ENCODE measurements at places on chromosomes 5 and 9.

GRCh38 chr9:96317335-96317980, 15.5 kb upstream of the HSD17B3 start:
- peak; percentile 53 for DNase-seq

DNA sequence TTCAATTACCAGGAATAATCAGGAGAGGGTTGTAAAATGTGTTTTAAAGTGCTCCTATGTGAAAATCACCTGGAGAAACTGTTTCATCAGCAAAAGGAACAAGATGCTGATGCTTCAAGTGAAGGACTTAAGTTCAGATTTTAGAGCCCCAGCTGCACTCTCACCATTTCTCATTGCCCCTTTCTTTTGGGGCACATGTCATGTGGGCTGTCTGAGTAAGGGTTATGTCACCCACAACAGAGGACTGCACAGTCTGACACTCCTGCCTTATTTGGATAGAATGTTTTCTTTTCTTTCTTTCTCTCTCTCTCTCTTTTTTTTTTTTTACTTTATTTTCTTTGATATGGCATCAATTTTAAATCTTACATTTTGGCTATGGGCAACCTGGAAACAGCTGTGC, 204.1 kb upstream of the EFNA5 start:
- no peak for DNase-seq

GRCh38 chr9:78605041-78606000, 308.4 kb downstream of the PSAT1 start:
- no peak for DNase-seq

DNA sequence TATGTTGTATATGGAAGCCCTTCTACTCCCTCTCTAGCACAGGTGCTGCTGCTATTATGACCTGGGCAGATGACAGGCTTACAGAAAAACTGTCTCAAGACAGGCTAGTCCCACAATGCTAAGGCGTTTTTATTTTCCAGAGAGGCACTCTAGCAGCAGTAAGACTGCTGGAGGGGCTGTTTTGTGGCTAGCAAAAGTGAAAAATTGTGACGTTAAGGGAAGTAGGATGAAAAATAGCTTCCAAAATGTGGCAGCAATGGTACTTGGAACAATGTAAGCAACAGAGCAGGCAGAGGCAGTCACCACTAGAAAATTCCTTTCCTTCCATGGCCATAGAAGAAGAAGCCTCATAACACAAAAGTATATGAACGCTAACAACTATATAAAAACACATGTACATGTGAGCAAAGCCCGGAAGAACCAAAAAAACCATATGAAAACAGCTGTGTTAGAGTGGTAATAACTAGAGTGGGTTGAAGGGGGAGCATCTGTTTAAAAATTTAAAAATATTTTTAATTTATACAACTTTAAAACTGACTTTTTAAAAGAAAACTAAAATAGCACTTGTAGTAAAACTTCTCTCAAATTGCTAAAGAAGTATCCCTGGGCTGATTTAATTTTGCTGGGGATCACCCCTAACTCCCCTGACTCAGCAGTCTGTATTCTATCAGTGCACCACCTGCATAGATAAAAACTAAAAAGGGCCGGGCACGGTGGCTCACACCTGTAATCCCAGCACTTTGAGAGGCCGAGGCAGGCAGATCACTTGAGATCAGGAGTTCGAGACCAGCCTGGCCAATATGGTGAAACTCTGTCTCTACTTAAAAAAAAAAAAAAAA, 30.6 kb downstream of the CLINT1 start:
- no peak for DNase-seq

- DNase-seq: no peak
Measured at GRCh38 chr5:115374057-115374775, 77.8 kb upstream of the CCDC112 start.

GRCh38 chr9:91163773-91164471, 197.8 kb downstream of the AUH start:
- DNase-seq: peak; percentile 26

DNA sequence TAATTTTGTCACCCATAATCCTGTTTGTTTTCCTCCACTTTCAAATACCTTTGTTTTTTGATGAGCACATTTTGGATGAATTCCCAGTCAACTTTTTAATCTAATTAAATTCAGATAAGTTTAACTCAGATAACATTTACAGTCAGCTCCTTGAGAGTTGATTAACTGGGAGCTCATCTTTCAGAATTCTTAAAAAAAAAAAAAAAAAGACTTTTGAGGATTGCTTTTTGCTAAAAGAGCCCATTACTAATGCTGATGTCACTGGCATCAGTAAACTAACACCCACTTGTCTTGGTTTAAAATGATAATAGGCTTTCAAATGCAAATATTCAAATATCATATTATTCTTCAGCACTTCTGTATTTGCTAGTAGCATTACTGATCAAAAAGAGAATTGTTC, 47.1 kb upstream of the NFIB start:
- no peak for DNase-seq

DNA sequence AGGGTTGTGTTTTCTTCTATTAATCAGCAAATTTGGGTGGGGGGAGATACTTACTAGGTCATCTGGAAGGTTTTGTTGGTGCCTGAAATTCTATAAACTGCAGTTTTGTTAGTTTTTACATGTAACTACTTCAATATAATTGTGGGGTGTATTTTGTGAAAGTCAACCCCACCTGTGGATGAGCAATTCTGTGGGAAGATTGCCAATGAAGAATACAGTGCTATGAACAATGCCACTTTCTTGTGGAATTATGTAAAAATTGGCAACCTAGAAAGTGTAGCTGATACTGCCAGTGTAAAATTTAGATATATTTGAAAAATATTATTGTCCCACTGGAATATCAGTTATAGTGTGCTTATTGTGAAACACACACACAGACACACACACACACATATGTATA, 80.7 kb downstream of the VCAN start:
- DNase-seq: no peak

DNA sequence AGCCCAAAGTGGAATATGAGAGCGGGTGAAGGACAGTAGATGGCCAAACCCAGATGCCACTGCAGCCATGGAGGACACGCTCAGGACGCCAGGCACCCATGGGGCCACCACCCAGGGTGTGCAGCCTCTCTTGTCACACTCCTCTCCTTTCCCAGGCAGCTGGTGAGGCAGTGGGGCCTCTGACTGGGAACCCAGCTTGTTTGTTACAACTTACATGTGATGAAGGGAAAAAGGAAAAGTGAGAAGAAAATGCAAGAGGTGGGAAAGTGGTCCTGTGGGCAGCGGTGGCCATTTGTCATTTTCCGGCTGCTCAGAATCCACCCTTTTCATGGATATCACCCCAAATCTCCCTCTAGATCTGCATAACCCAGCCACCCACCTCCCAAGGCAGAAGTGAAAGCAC, 62.7 kb upstream of the UNC5A start:
- no peak for DNase-seq

DNA sequence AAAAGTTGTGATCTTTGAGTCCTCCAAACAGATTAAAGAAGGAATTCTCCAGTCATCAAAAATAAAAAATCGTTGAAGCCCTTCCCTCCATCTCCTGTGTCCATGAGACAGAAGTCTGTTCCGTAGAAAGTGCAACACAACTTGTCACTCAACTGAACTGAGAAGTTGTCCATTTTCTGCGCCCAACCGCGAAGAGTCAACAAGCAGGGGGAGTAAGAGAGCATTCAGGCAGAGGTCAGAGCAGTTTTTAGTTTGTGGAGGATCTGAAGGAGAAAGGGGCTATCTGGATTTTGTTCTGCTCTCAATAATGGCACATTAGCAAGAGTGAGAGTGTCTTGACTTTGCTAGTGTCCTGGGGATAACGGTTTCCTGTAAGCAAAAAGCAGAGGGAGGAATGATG, 303.9 kb downstream of the ICE1 start:
- DNase-seq: no peak

GRCh38 chr9:89367281-89367680, 49.0 kb downstream of the SECISBP2 start:
- DNase-seq: no peak

DNA sequence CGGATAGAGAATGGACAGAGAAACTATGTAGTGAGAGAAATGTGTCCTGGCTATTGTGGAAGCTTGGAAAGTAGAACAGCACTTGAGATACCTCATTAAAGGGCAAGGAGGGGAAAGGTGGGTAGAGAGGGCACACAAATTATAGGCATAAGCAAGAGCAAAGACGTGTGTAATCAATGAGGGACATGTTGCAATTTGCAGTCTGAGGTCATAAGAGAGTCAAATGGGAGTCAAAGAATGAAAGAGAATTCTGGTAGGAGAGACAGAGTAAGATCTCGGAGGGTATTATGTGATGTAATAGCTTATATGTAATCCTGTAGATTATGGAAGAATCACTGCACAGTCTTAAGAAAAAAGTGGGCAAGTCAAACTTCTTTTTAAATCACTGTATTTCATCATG, 312.0 kb upstream of the RGMB start:
- no peak for DNase-seq

DNA sequence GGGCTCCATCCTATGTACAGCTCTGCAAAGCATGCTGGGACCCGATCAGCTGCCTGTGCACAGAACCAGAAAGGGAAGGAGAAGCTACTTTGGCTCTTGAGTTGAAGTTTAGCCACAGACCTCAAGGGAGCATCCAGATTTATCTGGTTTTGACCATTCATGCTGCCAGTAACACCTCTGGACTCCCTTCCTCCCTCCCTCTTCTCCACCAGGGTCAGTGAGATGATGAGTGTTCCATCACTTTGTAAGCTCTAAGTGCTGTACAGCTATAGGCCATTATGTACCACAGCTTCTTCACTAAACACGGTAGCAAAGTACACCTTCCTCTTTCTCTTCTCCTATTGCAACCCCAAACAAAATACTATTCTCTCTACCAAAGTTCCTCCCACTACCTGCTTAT, 77.9 kb downstream of the GLIS3 start:
- DNase-seq: no peak

DNA sequence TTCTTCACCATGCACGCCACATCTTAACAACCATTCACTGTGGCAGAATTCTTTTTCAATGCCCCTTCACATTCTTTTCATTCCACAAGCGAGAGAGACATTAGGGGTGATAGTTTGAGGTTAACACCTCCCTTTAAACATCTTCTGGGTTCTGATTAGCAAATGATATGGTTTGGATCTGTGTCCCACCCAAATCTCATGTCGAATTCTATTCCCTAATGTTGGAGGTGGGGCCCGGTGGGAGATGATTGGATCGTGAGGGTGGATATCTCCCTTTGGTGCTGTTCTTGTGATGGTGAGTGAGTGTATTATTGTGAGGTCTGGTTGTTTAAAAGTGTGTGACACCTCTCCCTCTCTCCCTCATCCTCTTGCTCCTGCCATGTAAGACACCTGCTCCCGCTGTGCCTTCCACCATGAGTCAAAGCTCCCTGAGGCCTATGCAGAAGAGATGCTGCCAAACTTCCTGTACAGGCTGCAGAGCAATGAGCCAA, 46.1 kb upstream of the RAI14 start:
- no peak for DNase-seq

DNA sequence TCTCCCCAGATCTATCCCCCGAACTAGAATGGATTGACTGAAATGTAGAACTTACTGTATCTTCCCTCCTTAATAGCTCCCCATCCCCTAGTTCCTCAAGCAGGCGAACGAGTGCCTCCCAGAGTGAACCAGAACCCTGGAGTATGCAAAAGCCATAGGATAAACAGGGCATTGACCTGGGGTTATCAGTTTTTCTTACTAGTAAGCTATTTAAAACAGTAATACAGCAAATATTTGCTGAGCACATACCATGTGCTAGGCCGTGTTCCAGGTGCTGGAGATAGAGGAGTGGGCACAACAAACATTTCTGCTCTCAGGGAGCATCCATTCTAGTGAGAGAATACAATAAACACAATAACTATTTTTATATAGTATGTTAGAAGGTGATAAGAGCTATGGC, 1.8 kb downstream of the SKP2 start:
- no peak for DNase-seq

- no peak for DNase-seq
Measured at GRCh38 chr9:2602704-2603116, 18.9 kb upstream of the VLDLR start.

DNA sequence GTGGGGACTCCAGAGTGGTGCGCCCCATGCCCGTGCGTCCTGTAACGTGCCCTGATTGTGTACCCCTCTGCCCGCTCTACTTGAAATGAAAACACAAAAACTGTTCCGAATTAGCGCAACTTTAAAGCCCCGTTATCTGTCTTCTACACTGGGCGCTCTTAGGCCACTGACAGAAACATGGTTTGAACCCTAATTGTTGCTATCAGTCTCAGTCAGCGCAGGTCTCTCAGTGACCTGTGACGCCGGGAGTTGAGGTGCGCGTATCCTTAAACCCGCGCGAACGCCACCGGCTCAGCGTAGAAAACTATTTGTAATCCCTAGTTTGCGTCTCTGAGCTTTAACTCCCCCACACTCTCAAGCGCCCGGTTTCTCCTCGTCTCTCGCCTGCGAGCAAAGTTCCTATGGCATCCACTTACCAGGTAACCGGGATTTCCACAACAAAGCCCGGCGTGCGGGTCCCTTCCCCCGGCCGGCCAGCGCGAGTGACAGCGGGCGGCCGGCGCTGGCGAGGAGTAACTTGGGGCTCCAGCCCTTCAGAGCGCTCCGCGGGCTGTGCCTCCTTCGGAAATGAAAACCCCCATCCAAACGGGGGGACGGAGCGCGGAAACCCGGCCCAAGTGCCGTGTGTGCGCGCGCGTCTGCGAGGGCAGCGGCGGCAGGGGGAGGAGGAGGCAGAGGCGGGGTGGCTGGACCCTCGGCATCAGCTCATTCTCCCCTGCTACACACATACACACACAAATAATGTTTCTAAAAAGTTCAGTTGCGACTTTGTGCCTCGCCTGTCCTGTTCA, 668 bp downstream of the GLIS3 start:
- DNase-seq: no peak

- DNase-seq: peak; percentile 3
Measured at GRCh38 chr5:56529666-56530430, 285.5 kb upstream of the MAP3K1 start.

GRCh38 chr9:21549251-21549765, 67.2 kb upstream of the IFNE start:
- DNase-seq: no peak

DNA sequence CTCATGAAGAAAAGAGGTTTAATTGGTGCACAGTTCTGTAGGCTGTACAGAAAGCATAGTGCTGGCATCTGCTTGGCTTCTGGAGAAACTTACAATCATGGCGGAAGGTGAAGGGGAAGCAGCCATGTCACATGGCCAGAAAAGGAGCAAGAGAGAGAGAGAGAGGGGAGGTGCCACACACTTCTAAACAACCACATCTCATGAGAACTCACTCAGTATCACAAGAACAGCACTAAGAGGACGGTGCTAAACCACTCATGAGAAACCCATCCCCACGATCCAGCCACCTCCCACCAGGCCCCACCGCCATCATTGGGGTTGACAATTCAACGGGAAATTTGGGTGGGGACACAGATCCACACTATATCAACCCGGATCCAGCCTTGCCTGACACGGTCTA, 28.8 kb upstream of the IER5L start:
- DNase-seq: peak; percentile 11

GRCh38 chr5:142866563-142867275, 96.5 kb downstream of the ARHGAP26 start:
- DNase-seq: peak; percentile 73

GRCh38 chr5:107875833-107876232, 205.1 kb upstream of the EFNA5 start:
- no peak for DNase-seq

- DNase-seq: no peak
Measured at GRCh38 chr5:17743580-17744435, 109.5 kb downstream of the TAF11L14 start.

- peak; percentile 10 for DNase-seq
Measured at GRCh38 chr5:56270058-56270457, 36.9 kb upstream of the ANKRD55 start.

All from CD4-positive, alpha-beta T cell treated with Interferon alpha-2 for 1 hour (primary cell).